ENCODE measurements at places on chromosomes 6 and 20. TPM values are rescaled to one million over a fixed set of nuclear protein-coding genes. Genes with fewer than 3 reads are reported as not detected.

Gene PACSIN1
- total RNA-seq, result not detected

Gene MOG
- total RNA-seq, result not detected

Gene OPRL1
- 0.52 TPM for total RNA-seq

Gene LGSN
- not detected for total RNA-seq

Gene SDHAF4
- 7.5 TPM for total RNA-seq

Gene PSMB1
- 322 TPM for total RNA-seq

Gene C6orf118
- not detected for total RNA-seq

Gene HSPA1B
- total RNA-seq, result 152 TPM

Gene BCAS4
- 5.5 TPM for total RNA-seq

Gene NRSN1
- total RNA-seq, result not detected

Gene GSTA2
- not detected for total RNA-seq

Gene METTL24
- total RNA-seq, result 0.97 TPM

Gene PRND
- not detected for total RNA-seq

Gene RIPOR3
- total RNA-seq, result 0.76 TPM

Gene CDSN
- not detected for total RNA-seq

Gene RWDD1
- total RNA-seq, result 63.8 TPM

Gene PAK5
- not detected for total RNA-seq

Gene SYS1
- 34.5 TPM for total RNA-seq

Gene POPDC3
- total RNA-seq, result 71.8 TPM

Gene MOXD1
- 19.5 TPM for total RNA-seq

Gene LINC00237
- not detected for total RNA-seq

Gene SLC24A3
- total RNA-seq, result 2.3 TPM

Gene ENPP5
- total RNA-seq, result 0.13 TPM

Gene ADTRP
- total RNA-seq, result 1.9 TPM

Gene LRRN4
- total RNA-seq, result under 0.01 TPM

Gene MUC21
- total RNA-seq, result not detected

Gene OTOR
- not detected for total RNA-seq

Gene UNC5CL
- total RNA-seq, result 0.26 TPM

Gene INSM1
- total RNA-seq, result not detected

Measured in articular chondrocyte of knee joint (primary cell).